ENCODE measurements at places on chromosomes 11 and 22.

GRCh38 chr11:115452241-115452640 is 52.0 kb downstream of the CADM1 start:
- DNase-seq, result no peak

DNA sequence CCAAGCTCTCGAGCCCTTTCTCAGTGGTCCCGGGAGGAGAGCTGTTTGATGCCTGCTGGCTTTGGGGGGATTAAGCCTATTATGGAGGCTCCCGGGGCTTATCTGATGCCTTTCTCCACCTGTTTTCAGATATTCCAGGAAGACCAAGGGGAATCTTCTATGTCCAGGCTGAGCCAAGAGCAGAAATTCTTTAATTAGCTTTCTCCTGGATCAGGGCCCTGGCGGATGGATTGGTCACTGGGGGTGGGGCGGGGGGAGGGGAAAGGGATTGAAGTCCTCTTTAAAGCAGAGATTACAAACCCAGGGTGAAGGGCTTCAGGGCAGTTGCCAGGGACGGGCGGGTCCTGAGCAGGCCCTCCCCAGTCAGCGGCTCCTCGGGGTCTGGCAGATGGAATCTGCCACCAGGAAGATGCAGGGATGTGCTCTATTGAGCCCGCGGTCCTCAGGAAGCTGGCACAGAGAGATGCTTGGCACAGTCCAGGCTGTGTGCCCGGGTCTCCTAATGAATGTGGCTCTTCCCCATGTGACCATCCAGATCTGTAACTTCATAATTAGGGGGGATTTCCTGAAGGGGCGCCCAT is 33.6 kb downstream of the MACROD1 start:
- DNase-seq, result no peak

- DNase-seq, result peak; percentile 79
Observed at GRCh38 chr22:32202539-32203180, 2.2 kb downstream of the RFPL2 start.

DNA sequence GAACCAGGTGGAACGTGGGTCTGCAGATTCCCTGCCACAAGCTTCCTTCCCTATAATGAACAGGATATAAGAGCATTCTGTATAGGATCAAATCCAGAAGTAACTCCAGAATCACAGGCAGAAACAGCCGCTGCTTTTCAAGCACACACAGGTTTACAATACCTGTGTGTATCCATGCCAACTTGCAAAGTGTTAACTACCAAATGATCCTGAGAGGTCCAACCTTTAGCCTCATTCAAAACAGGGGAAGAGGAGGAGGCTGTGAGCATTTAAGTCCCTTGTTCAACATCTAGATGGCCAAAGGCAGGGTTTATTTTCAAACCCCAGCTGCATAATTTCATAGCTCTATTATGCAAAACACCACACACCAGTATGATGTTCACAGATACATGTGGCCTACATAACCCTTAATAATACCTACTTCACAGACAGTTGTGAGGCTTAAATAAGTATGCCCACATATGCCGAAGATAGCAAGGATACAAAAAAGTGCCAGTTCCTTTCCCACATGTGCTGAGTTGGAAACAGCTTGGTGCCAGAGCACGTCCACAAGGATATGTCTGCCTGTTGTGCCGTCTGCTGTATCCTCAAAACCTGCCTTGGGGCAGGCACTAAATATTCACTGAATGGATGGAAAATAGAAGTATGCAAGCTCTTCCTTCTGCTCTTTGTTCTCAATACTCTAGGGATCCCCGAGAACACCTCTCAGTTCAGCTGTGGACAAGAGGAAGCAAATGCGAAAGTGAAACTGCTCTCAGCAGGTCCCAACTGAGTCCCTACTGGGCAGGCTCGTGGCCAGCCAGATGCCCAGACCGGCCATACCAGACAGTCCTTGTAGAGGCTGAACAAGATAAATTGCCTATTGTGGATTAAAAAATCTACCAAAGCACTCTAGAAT is 66.8 kb downstream of the LARGE1 start:
- DNase-seq, result peak; percentile 64

GRCh38 chr22:45638834-45639746 is 32.5 kb upstream of the ATXN10 start:
- DNase-seq, result peak; percentile 94

- DNase-seq, result peak; percentile 66
Observed at GRCh38 chr11:75429902-75430713, 2.9 kb downstream of the KLHL35 start.

- no peak for DNase-seq
Observed at GRCh38 chr22:19887256-19887985, 32.7 kb upstream of the GNB1L start.

- no peak for DNase-seq
Observed at GRCh38 chr11:117837791-117838190, 13.2 kb upstream of the FXYD2 start.
